Kasumi-1 (cell line): ENCODE measurements at places on chromosomes 1 and 21.

DNA sequence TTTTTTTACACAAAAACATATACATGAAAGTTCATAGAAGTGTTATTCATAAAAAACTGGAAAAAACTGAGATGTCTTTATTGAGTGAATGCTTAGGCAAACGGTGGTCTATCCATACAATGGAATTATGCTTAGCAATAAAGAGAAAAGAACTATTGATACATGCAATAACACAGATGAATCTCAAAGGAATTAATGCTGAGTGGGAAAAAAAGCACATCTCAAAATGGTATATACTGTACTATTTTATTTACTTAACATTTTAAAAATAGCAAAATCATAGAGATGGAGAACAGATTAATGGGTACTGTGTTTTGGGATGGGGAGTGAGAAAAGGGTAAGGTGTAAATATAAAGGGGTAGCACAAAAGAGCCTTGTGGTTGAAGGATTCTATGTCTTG lies 29.8 kb downstream of the METTL18 start:
- no peak for DNase-seq

GRCh38 chr1:52139817-52140540 lies 1.9 kb upstream of the ZFYVE9 start:
- peak; percentile 64 for DNase-seq

DNA sequence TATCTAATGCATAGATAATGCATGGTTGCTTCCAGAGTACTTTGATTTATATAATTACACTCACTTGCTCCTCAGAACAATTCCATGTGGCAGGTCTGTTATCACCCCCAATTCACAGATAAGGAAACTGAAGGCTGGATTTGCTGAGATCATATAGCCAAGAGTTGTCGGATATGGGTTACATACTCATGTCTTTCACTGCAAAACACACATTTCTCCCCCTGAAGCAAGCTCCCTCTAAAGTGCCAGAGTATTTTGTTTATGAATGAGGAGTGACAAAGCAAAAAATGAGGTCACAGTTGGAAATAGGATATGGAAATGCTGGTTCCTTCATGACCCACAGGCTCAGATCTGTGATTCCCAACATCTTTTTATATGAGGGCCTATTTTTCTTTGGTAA lies 134.2 kb downstream of the ROR1 start:
- no peak for DNase-seq

DNA sequence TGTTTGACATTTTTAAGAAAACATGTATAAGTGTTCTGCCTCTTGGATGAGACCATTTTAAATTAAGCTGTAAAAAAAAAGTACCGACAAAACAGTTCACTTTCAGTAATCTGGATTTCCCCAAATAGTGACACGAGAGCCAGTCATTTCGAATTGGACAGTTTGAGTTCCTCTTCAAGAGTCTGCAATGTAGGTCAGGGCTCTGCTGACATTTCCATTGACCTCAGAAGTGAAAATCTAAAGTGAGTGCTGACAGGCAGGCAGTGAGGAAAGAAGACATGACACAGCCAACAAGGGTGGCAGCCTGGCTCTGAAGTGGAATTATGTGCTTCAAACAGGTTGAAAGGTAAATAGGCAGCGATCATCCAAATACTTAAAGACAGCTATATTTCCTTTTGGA lies at the start of gene IL23R:
TSS of gene IL23R (plus strand) at position 259 of the 400 bp plus-strand sequence. CDS start 1,667 bp downstream, outside the sequence.
- DNase-seq: no peak

GRCh38 chr1:25098717-25099116 lies 133.6 kb downstream of the SYF2 start:
- DNase-seq: no peak

DNA sequence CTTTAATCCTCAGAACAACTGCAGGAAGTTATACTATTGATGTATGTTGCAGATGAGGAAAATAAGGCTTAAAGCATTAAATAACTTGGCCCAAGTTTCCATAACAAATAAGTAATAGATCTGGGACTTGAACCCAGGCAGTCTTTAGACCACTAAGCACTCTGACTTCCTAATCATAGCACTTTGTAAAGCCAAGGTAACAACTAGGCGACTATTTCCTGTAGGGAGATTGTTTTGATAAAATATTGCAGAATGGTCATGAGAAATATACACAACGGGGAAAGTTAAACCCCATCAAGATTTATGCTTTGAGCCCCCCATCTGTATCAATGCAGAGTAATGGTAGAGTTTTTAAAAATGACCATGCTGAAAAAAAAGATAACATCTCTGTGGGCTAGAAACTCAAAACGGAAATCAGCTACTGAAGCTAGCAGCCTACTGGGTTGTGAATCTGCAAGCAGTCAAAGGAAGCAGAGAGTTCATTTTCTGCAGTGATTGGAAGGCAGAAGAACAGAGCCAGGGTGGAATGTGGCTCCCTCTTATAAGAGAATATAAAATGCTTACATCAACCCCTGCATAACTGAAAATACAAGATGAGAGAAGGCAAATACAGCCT lies 111.2 kb upstream of the OLIG2 start:
- no peak for DNase-seq

DNA sequence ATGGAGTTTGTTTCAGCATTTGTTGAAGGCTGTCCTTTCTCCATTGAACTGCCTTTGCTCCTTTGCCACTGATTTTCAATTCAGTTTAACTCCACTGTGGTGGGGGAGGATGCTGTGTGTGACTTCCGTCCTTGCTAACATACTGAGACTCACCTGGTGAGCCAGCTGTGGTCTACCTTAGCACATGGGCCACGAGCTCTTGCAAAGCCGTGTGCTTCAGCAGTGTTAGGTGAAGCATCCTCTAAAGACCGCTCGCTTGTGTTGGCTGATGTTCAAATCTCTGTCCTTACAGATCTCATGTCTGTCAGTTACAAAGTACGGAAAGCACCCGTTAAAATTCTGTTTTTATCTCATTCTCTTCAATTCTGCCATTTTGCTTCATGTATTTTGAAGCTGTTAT lies 3.6 kb upstream of the SPATC1L start:
- DNase-seq: no peak

GRCh38 chr1:22436948-22437347 lies 14.7 kb upstream of the ZBTB40 start:
- no peak for DNase-seq

DNA sequence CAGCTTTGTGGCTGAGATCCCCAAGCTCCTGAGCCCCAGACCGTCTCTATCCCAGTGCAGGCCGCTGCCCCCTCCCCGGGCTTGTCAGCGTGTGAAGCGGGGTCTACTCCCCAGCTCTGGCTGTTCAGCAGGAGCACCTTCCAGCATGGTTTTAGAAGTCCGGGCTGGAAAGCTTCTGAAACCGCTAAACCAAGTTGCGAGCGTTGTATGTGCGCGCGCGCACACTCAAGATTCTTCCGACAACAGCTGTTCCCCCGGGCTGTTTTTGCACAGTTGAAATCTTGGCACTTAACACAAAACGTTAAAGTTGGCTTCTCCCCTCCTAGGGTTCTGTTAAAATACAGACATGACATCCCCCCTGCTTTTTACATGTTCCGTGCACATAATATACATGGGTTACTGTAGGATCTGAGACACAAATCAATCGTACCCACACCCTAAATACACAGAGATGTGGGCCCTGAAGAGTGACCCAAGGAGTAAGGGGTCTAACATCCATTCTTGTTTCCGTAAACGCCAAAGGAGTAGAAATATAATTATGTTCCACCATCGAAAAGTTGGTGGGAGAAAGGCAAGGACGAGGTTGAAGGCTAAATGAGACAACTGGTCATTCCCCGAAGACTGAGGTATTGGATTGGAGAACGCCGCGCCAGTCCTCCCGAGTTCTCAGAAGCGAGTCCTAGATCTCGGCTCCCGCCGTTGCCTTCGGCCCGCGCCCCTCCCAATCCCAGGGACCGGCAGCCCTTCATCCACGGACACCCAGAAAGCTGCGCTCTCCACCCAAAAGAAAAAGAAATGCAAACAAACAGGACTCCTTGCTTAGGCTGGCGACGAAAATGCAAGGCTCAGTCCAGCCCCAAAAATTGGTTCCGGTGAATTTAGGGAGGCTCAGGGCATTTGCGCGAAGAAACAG lies 1.3 kb downstream of the TBX15 start:
- no peak for DNase-seq

DNA sequence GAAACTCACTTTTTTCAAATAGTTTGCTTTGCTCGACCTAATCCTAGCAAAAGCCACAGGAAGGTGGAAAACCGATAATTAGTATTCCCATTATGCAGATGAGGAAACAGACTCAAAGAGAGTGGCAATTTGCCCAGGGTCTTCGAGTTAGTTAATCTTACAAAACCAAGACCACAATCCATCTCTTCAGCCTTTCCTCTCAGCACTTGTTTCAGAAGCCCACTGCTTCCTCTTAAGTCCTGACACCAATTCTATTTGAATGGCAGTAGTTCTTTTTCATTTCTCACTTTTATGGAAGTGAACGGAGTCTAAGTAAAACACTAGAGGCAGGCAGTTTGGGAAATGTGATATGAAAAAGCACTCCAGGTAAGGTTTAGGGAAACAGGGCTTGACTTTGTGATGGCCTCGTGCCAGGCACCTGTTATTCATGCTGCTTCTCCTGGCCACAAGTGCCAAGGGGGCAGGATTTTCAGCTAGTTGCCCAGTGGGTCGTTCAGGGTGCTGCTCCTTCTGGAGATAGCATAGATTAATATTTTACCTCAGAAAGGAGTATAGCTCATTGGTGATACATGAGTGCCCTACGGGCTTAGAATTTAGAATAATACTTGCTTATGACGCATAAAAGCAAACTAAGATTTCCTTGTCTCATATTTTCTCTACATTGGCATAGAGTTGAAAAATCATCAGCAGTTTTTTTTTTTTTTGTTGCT lies 76.6 kb upstream of the NRIP1 start:
- DNase-seq: peak; percentile 60

DNA sequence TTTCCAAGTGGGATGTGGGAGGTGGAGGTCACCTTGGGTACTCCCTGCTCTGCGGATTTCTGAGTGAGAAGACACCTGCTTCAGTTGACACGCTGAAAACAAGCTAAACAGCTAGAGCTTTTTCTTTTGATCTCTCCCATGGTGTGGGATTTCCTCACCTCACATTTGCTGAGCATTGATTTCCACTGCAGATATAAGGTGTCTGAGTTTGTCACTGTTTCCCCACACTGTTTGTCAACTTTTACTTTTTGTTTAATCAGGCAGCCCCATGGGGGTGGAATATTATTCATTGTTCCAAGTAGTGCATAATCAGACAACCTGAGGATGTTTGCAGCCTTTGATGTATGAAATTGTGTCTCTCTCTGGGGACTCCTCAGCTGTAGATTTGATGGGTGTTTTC lies 49.5 kb downstream of the FASLG start:
- no peak for DNase-seq

- DNase-seq: no peak
These were observed 17.1 kb upstream of the C1orf87 start for GRCh38 chr1:60090655-60091054.

DNA sequence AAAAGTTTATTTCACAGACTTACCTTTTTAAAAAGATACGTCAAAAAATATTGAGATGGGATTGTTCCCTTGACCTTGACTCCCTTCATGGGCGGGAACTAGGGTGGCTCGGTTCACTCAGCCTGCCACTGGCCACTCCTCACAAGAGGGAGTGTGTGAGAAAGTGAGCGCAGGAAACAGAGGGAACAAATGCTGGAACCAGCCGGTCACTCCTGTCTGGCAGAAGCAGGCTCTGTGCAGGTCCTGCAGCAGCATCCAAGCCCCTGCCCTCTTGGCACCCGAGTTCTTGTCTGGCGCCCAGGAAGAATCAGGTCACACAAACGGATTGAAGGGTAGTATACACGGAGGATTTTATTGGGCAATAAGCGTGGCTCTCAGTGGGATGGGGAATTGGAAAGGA lies 58.9 kb downstream of the ZNF648 start:
- no peak for DNase-seq

GRCh38 chr1:10755970-10756521 lies 40.4 kb downstream of the CASZ1 start:
- DNase-seq: peak; percentile 30

GRCh38 chr1:223486366-223486765 lies 93.2 kb downstream of the CCDC185 start:
- no peak for DNase-seq

DNA sequence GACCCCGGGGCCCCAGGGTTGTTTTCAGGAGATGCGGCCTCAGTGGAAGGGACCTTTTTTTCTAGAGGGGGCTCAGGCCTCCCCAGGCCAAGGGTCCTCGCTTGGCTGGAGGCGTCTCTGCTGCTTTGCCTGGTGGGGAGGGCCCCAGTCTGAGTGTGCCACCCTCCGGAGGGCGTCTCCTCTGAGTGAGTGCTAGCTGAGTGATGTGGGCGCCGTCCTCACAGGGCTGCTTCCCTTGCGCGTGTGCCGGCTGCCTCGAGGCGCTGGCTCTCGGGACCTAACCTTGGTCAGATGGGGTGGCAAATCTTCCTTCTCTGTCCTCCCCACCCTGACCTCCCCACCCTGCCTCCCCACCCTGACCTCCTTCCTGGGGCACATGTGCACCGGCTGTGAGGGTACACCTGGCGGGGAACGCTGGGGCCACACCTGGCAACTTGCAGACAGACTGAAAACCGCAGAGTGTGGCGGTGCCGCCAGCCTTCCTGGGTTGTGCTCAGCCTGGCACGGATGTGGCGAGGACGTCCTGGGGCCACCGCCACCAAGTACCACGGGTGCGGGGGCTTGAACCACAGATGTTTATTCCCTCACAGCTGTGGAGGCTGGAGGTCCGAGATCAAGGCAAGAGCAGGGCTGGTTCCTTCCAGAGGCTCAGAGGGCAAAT lies 93.0 kb upstream of the TTC34 start:
- no peak for DNase-seq

DNA sequence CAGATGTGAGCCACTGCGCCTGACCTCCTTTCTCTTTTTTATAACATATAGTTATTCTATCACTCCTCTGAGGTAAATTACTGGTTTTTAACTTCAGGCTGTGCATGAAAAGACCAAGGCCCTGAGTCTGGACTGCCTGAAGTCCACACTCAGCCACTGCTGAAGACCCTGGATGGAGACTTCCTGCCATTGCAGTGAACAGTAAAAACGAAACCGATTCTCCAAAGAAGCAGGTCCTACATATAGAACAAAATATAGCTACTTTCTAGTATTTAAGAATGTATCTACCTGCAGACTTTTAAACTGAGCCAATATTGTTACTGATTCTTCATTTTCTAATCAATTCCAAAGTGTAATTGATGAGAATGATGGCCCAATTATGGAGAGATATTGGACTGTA lies 232.8 kb downstream of the CHRM3 start:
- no peak for DNase-seq

DNA sequence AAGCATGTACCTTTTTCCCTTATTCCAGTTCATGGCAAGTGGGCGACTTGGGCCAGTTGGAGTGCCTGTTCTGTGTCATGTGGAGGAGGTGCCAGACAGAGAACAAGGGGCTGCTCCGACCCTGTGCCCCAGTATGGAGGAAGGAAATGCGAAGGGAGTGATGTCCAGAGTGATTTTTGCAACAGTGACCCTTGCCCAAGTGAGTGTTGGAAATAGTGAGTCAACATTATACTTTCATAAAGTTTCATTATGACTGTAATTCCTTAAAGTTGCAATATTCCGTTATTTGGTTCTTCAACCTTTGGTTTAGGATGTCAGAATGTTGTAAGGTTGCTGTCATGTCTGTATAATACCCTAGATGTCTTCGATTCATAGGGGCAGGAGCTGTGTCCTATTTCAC lies 230.5 kb downstream of the TPR start:
- no peak for DNase-seq

GRCh38 chr1:39590546-39590945 lies 14.0 kb upstream of the PABPC4 start:
- DNase-seq: no peak
